Astrocyte of the cerebellum (primary cell): ENCODE measurements at places on chromosomes 5 and 9.
A peak's percentile ranks its signal among the peaks of the same experiment; 100 is the strongest.

- peak; percentile 83 for DNase-seq
These were observed 111.4 kb upstream of the SLC1A3 start for GRCh38 chr5:36494841-36495601.

GRCh38 chr9:87678650-87679355 is 47.1 kb upstream of the CTSL start:
- DNase-seq = peak; percentile 69

- DNase-seq = no peak
These were observed 129.6 kb upstream of the GRHPR start for GRCh38 chr9:37292896-37293295.

DNA sequence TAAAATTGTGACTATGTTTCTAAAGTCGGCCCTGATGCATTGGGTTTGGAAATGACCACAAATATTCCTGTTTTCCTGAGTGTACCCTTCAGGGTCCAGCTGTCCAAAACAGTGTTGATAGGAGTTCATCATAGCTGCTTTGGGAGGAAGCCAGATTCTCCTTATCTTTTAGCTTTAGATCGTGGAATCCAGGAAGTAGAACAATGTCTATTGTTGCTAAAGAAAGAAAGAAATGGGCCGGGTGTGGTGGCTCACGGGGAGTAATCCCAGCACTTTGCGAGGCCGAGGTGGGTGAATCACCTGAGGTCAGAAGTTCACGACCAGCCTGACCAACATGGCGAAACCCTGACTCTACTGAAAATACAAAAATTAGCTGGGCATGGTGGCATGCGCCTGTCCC is 9.5 kb downstream of the CAVIN4 start:
- DNase-seq = no peak

- no peak for DNase-seq
These were observed 750 bp downstream of the DNM1 start for GRCh38 chr9:128203707-128204551.

DNA sequence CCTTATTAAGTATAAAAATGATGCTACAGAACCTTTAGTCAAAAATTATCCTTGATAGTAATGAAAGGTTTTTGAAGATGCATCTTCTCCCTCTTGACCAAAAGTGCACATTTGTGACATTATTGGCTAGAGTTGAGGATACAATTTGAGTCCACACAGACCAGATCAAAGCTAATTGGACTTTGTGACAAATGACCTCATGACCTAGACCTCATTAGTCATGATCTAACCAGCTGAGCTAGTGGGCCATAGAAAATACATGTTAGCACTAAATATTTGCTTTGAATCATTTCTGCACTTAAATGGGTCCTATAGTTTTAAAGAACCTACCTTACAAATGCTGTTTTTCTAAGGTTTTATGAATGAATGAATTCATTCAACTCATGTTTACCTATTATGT is 182.1 kb downstream of the RFX3 start:
- no peak for DNase-seq

- DNase-seq = no peak
These were observed 169.8 kb upstream of the GRAMD2B start for GRCh38 chr5:126253406-126253805.

DNA sequence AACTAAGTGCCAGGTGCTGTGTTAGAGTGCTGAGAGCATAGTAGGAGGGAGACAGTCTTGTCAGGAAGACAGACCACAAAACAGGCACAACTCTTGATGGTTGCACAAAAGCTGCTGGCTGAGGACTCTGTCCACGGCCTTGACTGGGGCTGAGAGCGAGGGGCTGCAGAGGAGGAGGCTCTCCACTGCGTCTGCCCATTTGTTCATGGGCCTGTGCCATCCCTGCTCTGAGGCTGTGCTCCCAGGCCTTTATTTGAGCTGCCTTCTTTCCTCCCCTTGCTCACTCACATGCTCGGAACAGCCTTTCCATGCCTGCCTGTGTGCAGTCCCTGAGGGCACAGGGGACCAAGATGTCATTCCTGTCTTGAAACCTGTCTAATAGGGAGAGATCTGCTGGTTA is 147.8 kb downstream of the CACNA1B start:
- no peak for DNase-seq

DNA sequence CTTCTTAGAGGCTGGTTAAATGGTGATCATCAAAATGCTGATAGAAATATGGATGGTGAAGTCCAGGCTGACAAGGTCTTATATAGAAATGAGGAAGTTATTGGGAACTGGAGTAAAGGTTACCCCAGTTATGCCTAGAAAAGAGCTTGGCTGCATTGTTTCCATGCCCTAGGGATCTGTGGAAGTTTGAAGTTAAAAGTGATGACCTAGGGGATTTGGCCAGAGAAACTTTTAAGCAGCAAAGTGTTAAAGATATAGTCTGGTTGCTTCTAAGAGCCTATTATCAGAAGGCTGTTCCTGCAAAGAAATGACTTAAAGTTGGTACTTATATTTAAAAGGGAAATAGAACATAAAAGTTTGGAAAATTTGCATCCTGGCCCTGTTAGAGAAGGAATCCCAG is 200.3 kb downstream of the ICE1 start:
- DNase-seq = no peak

GRCh38 chr9:97997330-97998276 is 14.5 kb downstream of the ANP32B start:
- no peak for DNase-seq

DNA sequence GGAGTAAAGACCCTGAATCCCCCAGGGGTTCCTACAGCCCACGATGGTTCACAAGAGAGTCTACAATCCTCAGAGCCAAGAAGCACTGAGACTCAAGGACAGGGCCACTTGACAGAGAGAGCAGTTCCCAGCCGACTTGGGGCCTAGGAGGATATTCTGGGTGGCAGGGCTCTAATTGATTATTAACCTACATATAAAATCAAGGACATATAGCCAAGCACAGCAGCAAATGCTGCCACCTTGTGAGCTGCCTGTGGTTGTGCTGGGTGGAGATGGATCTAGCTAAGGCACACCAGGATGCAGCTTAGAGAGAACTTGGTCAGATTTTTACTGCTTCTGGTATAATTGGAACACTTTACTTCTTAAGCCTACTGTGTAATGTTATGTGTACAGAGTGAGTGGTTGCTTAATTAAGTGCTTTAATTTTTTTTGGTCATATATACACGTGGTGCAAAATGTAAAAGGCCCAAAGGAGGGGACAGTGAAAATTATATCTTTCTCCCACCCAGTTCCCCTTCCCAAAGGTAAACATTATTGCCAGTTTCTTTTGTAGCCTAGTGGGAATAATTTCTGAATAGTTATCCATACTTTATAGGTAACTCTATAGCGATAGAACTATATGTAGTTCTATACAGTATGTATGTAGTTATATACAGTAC is 78.8 kb downstream of the F2RL2 start:
- DNase-seq = peak; percentile 28

GRCh38 chr5:81631124-81631523 is 119.8 kb downstream of the SSBP2 start:
- no peak for DNase-seq

DNA sequence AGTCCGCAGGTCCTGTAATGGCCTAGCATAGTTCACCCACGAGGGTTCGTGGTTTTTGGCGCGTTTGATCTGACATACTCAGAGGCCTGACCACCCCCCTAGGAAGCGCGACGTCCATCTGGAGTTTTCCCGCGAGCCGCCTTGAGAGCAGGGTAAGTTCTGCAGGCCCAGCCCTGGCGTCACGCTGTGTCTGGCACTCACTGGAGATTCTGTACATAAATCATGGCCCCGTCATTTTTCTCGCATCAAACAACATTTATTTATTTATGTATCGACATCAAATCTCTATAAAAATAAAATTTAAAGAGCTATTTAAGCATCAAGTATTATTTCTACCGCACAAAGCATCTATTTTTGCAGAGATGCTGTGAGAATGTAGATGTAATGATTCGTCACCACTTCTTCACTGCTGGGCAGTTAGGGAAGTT is 437 bp upstream of the TRIM41 start:
- DNase-seq = no peak

DNA sequence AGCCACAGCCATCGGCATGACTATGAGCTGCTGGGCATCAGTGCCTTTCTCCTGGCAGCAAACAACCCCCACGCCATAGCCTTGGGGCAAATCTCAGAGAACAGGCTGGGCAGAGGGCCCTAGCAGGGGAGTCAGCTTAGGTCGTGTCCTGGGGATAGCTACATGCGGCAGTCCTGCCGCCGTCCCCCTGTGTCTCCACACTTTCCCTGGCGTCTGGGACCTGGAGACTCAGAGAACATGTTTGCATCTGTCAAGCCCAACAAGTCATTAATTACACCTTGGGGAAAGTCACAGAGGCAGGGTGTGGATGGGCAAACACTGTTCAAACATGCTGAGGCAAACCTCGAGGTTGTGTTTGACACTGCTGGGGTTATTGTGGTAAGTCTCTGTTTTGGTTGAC is 123.6 kb downstream of the C5orf15 start:
- DNase-seq = no peak

DNA sequence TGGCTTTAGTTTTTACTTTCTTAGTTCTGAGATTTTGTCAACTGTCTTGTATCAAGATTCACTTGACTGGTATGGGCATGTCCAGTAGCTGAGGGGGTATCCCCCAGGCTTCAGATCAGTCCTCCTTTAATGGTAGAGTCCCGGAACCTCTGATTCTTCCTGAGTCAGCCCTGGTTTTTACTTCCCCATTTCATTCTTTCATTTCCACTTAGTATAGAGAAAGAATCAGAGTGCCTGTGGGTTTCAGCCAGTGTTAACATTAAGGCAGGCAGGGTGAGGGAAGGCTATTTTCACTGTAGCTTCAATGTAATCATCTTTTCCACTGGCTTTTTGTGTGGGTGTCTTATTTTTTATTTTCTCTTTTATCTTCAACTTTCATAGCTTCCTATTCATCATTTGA is 8.3 kb upstream of the COMMD10 start:
- DNase-seq = no peak

DNA sequence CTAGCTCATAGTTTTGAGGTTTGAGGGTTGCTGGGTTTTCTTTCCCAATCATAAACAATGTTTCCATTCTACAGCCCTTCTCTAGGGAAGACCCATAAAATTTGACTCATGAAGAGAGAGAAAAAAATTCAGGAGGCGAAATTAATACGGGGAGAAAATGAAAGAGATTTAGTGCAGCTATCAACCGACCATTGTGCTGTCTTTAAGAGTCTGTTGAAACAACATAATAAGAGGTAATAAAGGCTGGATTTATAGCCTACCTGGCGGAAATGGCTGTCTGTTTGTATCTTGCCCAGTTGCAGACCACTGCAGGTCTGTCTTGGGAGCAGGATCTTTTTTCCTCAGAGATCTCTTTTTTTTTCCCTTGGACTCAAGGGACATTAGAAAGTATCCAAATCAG is 66.9 kb downstream of the TLR4 start:
- DNase-seq = no peak
